ENCODE measurements at places on chromosomes 7 and 10.

GRCh38 chr7:71795410-71795809 is 616.7 kb downstream of the CALN1 start:
- no peak for DNase-seq

- DNase-seq = peak; percentile 63
Observed at GRCh38 chr7:66779669-66780409, 39.3 kb downstream of the RABGEF1 start.

DNA sequence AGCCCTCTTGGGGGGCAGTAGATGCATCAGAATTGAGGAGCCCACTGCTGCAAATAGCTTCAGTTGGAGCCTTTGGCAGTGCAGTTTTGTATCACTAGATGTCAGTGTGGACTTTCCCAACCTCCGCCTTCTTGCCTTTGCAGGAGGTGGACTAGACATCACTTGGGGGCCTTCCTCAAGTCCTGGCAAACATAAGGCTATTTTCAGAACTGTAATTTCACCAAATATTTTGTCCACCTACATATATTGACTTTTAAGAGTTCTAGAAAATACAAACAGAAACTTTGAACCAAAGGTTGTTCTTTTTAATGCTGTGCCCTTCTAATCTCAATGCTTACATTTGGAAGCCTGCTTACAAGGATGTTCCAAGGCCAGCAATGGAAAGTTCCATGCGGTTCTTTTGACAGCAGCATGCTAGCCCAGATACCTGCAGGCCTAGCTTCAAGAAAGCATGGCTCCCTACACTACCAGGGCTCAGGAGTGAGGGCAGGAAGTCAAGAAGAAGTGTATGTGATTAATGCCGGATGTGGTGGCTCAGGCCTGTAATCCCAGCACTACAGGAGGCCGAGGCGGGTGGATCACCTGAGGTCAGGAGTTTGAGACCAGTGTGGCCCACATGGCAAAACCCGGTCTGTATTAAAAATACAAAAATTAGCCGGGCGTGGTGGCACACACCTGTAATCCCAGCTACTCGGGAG is 8.0 kb upstream of the ZNRF2 start:
- peak; percentile 63 for DNase-seq

- no peak for DNase-seq
Observed at GRCh38 chr10:21521751-21522533, 3.5 kb downstream of the SKIDA1 start.

DNA sequence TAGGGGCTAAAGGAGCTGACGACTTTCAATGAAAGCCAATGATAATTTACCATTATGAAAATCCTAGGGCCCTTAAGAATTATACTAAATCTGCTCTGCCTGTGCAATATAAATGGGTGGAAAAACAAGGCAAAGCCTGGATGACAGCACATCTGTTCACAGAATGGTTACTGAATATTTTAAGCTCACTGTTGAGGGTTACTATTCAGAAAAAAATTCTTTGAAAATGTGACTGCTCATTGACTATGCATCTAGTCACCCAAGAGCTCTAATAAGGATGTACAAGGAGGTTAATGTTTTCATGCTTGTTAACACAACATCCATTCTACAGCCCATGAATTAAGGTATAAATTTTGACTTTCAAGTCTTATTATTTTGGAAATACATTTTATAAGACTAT is 8.9 kb downstream of the DKK1 start:
- DNase-seq = no peak

GRCh38 chr10:131074682-131075081 is 236.8 kb downstream of the TCERG1L start:
- DNase-seq = no peak

- DNase-seq = peak; percentile 76
Observed at GRCh38 chr7:102439963-102440795, 6.8 kb downstream of the ORAI2 start.

DNA sequence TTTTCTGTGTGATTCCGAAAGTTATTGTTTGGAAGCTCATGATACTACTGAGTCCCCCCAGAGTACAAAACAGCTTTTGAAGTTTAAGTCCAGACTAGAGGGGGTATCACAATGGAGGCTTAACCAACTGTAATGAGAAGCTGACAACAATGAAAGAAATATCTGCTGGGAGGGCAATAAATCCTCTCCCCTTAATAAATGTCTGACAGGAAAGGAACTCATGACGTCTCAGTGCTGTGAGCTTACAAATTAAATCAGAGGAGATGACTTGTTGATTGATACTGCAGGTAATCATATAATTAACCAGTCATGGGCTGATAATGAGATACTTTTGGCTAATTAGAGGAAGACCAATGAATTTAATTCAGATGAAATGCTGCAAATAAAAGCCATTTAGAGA is 102.6 kb upstream of the WDR11 start:
- DNase-seq = no peak

GRCh38 chr7:100556541-100556940 is 17.2 kb downstream of the SAP25 start:
- DNase-seq = no peak

- peak; percentile 81 for DNase-seq
Observed at GRCh38 chr7:56092789-56093531, at the start of gene PHKG1. Gene PHKG1, minus strand, starts transcription at chr7:56092952. Its CDS starts 4,011 bp downstream, at chr7:56088941.

DNA sequence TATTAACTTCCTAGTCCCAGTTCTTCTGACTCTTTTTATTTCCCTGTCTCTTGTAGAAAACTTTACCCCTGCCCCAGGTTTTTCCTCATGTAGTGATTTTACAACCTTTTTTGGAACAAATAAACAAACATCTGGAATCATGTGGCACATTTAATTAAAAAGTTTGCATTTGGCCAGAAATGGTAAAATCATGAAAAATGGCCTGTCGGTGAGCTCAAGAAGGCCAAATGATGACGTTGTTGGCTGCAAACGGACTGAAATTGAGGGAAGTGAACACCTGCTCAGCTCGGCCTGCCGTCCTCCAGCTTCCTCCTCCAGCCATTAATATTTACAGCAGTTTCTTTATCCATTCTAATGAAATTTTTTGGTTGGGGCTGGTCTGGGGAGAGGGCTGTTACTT is 902.8 kb downstream of the LRMDA start:
- DNase-seq = no peak

DNA sequence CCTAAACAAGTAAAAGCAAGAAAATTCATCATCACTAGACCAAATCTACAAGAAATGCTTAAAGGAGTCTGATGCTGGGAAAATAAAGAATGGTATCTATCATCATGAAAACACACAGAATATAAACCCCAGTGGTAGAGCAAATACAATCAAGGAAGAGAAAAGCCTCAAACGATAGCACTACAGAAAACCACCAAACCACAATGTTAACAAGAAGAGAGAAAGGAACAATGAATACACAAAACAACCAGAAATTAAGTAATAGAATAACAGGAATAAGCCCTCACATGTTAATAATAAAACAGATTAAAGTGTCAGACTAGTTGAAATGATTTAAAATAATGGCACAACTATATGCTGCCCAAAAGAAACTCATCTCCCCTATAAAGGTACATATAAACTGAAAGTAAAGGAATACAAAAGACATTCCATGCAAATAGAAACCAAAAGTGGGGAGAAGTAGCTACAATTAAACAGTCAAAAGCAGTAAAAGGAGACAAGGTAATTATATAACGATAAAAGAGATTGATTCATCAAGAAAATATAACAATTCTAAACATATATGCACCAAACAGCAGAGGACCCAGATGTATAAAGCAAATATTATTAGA is 77.3 kb downstream of the JMJD1C start:
- DNase-seq = peak; percentile 34

DNA sequence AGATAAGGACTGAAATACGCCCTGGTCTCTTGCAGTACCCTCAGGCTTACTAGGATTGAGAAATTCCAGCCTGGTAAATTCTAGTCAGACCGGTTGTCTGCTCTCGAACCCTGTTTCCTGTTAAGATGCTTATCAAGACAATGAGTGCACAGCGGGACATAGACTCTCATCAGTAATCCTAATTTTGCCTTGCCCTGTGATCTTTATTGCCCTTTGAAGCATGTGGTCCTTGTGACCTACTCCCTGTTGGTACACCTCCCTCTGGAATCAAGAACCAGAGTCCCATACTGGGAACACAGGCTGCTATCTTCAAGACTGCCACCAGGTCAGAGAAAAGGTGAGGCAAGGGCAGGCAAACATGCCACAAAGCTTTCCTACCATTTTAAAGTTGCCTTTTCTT is 7.2 kb downstream of the C10orf53 start:
- DNase-seq = no peak

- no peak for DNase-seq
Observed at GRCh38 chr7:132635127-132635526, 58.9 kb upstream of the PLXNA4 start.

DNA sequence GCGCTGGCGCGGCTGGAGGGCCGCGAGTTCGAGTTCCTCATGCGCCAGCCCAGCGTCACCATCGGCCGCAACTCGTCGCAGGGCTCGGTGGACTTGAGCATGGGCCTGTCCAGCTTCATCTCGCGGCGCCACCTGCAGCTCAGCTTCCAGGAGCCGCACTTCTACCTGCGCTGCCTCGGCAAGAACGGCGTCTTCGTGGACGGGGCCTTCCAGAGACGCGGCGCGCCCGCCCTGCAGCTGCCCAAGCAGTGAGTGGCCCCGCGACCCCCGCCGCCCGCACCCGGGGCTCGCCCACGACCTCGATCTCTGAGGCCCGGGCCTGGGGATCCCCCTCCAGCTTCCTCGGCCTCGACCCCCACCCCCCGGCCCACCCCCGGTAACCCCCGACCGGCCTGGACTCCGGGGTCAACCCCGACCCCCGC is 537 bp downstream of the FOXK1 start:
- peak; percentile 59 for DNase-seq

GRCh38 chr10:35855155-35855947 is 213.3 kb upstream of the FZD8 start:
- no peak for DNase-seq

- no peak for DNase-seq
Observed at GRCh38 chr10:110637558-110638053, 6.5 kb upstream of the RBM20 start.

DNA sequence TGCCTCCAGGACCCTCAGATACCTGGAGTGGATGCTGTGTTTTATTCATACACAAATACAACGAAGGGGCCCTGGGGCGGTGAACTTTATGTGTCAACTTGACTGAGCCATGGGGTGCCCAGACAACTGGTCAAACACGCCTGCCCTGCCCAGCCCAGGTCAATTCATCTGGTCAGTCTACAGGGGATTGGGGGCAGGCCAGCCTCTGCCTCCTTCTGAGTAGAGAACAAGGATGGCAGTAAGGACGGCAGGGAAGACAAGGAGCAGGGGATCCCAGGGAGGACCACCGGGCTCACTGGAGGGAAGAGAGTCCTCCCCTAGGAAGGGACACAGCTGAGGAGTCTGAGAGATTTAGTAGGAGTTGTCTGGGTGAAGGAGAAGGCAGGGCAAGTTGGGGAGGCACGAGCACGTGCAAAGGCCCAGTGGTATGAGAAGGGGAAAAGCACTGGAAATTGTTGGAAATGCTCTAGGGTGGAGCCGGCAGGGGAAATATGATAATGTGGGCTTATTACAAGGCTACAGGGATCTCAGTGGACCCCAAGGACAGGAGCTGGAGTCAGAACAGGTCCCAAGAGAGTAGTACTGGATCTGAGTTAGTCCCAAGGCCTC is 63.4 kb downstream of the MYL10 start:
- no peak for DNase-seq

- DNase-seq = peak; percentile 41
Observed at GRCh38 chr7:82441669-82442478, 1.7 kb downstream of the CACNA2D1 start.

DNA sequence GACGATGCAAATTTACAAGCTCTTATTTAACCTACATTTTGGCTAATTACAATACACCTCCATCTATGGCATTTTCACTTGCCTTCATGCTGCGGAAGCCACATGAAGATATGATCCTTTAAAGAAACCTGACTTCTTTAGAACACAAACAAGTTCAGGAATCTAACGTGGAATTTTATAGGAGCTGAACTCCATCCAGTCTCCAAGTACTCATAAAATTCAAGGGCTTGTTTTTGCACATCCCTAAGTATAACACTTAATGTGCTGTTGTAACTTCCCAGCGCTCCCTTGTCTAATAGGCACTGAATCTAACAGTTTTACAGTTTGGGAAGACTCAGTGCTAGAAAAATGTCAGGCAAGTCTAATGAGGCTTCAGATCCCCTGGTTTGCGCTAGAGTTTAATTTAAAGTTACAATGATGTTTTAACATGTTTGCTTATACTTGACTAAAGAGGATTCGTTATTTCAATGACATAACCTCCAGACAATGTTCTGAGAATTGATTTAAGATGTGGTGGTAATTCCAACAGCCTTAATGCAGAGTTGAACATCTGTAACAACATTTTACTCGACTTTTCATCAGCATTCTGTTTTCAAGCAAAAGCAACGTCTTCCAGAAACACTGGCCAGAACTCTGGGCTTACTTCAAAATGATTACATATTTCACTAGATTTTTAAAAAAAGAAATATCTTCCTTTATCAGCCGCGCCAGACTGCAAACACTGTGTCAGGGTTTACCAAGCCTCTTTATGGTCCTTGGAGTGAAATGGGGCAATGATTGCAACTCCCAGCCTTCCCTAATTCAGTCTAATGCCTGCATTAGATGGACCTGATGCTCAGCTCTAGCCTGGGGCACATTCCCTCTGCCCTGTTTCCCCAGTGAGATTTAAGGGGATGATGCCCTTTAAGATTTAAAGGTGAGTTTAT is 664.3 kb downstream of the KCNMA1 start:
- peak; percentile 57 for DNase-seq

DNA sequence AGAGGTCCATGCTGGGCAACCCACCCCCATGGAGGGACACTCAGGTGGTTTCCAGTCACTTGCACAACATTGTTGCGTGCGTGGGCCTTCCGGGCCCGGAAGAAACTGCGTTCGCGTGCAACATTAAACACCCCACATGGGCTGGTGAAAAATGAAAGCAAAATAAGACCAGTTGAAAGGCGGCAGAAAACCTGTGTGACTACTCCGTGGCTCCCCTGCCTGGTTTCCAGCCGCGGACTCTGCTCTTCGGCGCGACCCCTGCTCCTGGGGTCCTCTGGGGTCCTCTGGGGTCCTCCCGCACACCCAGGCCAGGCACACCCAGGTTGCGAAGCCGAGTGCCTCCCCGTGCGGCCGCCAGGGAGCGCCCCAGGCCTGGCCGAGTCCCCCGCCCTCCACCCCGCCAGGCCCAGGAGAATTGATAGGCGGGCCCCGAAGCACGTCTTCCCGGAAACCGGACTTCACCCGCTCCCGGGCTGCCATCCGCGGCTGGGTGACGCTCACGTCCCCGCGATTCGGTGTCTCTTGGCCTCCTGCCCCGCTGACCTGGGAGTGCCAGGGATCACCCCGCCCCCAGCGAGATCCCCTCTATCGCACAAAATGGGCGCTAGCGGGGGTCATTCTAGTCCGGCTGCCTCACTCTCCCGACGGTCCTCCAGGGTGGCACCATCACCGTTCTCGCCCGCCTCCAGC is 1.9 kb upstream of the SH2D4B start:
- peak; percentile 50 for DNase-seq

DNA sequence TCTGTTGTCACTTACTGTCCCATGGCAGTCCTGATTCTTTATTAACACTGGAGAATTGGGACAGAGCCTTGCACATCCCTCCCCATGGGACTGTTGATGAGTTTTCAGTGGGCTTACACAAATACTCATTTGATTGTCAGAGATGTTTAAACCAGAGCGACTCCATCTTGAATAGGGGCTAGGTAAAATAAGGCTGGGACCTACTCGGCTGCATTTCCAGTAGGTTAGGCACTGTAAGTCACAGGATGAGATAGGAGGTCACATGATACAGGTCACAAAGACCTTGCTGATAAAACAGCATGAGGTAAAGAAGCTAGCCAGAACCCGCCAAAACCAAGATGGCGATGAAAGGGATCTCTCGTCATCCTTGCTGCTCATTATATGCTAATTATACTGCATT is 47.6 kb upstream of the JCAD start:
- no peak for DNase-seq

Data from fibroblast of villous mesenchyme (primary cell).